Stimulated activated naive CD4-positive, alpha-beta T cell treated with Interleukin-2 at 50 U/mL for 16 hours (primary cell): ENCODE measurements at places on chromosomes 3 and 15.

DNA sequence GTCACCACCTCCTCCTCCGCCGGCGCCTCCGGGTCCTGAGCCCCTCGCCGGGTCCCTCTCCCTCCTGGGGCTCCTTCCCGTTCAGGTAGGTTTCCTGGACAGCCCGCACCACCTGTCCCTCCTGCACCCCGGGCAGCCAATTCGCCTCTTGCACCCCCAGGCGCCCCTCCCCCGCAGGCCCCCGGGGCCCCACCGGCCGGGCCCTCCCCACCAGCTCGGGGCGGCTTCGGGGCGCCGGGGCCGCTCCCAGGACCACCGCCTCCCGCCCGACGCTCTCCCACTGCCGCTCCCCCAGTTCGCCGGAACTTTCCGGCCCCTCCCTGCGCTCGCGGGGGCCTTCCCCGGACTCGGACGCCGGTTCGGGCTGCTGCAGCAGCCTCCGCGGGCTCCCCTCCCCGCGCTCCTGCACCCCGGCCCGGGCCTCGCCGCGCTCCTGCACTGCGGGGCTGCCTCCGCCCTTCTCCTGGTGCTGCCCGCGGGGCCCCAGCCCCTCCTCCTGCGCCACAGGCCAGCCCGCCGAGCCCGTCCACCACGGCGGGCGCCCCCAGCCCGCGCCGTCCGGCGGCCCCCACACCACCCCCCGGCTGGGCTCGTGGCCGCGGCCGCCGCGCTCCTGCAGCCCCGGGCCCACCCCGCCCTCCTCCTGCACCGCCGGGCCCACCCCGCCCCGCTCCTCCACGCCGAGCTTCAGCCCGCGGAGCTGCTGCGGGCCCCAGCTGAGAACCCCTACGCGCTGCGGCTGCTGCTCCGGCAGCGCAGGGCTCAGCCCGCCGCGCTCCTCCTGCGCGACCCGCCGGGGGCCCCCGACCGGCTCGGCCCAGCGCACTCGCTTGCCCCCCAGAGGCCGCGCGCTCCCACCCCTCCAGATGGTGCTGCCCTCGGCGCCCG is 587 bp upstream of the TNK2 start:
- DNase-seq: no peak

GRCh38 chr3:141738891-141739363 is 829 bp downstream of the RNF7 start:
- no peak for DNase-seq

DNA sequence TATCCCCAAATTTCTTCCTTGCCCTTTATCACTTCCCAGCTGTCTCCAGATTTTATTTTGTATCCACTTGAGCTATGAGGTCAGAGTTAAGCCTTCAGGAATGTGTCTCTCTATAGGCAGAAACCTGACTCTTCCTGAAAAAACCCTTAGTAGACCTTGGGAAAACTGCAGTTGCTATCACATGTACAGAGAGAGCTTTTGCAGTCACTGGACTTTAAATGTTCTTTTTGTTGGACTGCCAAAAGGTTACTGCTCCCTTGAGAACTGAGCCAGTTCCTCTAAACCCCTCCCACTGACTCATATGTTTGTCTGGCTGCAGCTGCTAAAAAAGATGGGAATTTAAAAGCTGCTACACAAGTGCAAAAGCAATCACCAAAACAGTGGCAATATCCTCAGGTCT is 169.1 kb upstream of the CCDC54 start:
- no peak for DNase-seq

DNA sequence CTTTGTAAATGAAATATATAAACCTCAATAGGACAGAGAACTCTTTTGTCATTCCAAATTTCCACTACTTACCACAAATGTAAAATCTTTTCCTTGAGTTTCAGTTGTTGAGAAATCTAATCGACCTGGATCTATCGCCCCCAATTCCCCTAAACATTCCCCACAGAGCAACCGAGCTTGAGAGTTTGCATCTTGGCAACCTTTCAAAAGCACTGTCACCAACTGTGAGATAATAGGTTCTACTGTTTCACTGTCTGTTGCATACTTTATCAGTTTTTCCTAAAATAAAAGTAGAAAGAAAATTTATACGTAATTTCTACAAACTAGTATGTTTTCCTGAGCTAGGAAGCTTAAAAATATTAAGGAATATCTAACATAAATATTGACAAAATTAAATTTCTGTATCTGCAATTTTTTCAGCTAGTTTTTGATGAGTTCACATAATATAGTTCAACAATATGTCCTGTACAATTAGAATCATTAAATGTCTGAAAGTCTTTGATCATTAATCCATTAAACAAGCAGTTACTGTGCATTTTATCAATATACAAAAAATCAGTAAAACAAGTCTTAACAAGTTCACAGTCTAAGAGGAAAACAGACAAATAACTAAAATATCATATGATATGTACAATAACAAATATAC is 54.5 kb downstream of the ATR start:
- DNase-seq: no peak

DNA sequence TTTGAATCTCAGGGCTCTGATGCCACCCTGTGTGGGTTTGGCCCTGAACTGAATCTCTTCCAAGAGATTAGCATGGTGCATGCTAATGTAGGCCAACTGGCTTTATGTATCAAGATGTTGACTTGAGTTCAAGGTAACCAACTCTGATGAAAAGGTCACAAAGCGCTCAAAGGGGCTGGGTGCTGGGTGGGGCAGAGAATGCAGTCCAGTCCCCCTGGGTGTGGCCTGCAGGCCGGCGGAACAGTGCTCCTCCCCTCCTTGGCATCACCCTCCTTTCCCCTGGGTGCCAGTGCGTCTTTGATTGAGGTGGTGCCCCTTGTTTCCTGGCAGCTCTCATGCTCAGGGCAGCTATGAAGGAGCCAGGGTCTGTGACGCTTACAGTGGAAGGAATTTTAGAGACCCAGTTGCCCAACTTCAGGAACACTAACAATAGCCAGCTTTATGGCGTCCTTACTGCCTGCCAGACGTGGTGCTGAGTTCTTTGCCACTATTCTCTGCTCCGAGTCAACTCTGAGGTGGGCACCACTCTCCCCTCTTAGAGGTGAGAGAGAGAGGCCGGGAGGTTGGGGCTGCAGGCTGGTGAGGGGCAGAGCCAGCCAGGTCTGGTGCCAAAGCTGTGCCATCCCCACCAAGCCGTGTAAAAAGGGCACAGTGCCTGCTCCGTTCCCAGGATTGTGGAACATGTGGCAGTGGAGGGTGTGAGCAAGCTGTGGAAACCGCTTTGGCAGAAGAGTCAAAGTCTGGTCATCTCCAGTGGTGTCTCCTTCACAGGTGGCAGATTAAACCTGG is 9.8 kb downstream of the SYNM start:
- no peak for DNase-seq

DNA sequence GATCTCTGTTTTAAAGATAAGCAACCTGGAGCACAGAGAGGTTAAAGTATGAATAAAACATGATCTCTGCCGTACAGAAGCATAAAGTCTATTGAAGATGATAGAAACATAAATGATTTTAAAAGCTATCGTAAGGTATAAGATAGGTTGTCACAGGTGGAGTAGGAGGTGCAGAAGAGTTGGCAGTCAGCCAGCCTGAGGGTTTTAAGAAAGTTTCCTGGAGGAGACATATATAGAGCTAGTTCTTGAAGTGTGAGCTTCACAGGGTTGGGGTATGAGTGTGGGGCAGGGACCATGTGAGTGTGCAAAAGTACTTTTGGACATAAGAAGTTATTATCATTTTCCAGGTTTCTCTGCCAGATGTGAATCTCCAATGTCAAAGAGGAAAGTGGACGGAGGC is 3.9 kb upstream of the FGF12 start:
- no peak for DNase-seq

DNA sequence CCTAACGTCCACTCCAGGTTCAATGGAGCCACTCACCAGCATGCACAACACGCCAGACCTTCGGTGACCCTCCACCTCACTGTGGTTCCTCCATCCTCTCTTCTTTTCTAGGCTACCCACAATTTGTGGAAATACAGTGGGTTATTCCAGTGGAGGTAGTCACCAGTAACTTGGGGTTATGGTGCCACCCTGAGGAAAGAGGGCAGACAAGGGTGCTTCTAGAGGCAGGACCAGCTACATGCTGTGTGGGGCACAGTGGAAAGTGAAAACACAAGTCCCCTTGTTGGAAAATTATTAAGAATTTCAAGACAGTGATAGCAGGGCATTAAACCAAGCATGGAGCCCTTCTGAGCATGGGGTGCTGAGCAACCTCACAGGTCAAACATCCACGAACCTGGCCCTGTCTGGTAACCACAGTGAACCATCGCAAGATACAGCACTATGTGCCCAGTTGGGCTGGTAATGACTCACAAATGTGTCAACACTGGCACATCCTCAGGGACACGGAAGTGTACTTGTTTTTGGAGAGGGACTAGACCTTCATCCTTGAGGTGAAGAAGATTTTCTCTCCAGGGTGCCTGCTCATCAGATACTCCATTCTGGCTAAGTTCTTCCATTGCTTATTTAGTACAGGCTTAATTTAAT is 166.7 kb downstream of the STT3B start:
- DNase-seq: no peak

DNA sequence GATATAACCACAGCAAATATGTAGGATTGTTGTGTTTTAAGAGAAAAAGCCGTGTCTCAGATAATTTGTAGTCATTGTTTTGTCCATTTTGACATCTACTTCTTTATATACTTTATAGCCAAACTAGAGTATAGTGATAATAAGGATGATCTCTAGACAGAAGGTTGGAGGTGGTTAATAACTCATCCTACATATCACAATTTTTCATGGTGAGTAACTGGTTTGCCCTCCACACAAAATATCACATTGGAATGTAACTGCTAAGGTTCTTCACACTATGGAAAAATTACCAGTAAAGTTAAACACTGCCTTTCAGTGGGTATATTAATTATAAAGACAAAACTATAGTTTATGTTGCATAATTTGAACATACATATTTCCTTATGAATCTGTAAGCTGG is 380.7 kb downstream of the LPP start:
- DNase-seq: no peak

- no peak for DNase-seq
Measured at GRCh38 chr3:16825617-16826204, 59.0 kb upstream of the PLCL2 start.

GRCh38 chr15:73270366-73271097 is 98.2 kb downstream of the HCN4 start:
- no peak for DNase-seq

DNA sequence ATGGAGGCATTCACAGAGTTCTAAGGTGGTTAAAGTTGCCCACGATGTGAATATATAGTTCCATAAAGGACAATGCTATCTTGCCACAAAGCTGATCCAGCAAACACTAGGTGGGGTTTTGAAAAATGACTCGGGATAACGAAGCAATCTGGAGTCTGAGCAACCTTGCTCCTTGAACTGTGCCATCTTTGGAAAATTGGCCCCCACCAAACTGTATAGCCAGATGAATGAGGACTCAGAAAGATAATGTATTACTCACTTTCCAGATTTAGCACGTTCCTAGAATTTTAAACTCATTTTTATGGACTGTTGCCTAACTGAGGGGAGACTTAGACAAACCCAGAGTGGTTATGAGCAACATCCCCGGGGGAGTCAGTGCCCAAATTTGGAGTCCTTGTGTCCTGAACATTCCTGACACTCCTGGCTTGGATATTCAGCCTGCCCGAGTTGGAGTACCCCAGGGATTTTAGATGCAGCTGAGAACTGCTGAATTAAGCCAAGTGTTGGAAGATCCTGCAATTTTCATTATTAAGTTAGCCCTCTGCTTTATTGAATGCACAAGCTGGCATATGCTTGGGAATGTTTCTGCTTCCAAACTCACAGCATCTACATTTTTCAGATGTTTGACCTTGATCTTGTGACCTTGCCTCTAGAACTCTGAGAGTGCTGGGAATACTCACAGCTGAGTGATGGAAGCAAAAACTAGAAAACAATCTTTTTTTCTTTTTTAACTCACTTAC is 8.8 kb upstream of the MAGI1 start:
- no peak for DNase-seq

DNA sequence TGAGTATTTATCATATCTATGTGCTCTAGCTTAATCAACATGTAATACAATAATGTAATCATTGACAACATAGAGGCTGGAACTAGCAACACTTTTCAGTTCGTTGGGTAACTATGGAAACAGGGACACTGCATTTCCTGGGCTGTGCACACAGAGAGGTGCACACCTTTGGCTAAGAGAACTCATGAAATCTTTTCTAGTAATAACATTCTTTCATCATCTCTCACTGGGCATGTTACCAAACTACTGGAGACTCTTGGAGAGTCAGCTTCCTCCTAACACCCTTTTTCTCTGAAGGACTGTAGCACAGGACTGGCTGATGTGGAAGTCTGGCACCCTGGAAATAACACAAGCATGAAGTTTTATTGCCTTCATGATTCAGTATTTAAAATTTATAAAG is 135.6 kb downstream of the KCNMB2 start:
- DNase-seq: no peak

- DNase-seq: no peak
Measured at GRCh38 chr3:79215286-79215685, 552.5 kb downstream of the ROBO1 start.

DNA sequence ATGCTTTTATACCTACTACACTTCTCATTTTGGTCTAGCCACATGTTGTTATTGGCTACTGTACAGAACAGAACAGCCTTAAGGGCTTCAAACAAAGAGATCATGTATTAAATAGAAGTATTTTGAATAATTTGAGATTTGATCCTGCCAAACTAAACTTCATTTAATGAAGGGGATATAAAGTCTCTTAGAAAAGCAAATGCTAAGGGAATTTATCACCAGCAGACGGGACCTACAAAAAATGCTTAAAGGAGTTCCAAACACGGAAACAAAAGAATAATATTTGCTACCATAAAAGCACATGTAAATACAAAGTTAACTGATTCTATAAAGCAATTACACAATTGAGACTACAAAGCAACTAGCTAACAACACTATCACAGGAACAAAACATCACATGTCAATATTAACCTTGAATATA is 23.6 kb upstream of the FMN1 start:
- DNase-seq: no peak

GRCh38 chr15:27061739-27062138 is 90.8 kb downstream of the GABRG3 start:
- no peak for DNase-seq

DNA sequence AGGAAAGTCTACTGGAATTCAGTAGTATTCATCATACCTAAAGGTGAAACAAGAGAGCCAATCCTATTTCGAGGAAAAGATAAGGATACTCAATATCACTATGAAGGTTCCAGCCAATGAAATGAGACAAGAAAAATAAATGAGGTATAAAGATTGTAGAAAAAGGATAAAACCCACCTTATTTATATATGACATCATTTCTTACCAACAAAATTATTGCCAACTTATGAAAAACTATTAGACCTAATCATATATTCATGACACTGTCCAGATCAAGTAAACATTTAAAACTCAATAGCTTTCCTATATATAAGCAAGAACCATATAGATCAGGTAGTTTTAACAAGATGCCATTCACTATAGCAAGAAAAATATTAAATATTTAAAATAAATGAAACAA is 110.4 kb upstream of the NR2E3 start:
- DNase-seq: no peak

DNA sequence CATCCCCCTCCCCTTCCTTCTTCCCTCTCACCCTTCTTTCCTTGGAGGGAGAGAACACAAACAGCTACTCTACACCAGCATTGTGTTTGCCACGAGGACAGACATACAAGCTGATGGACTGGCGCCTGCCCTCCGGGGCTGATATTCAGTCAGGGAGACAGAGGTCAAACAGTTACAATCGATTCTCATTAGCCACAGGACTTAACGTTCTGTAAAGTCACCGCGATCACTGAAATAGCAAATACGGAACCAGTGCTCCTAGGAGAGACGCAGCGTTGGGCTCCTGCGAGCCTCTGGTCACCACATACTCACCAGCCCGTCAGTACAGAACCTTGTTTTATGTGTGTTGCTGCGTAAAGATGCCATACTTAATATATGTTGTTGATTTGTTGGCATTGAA is 108.8 kb downstream of the LRRK1 start:
- DNase-seq: no peak
